ENCODE measurements at places on chromosomes 12 and 14.

- no peak for DNase-seq
Measured at GRCh38 chr14:41718477-41719166, 111.9 kb downstream of the LRFN5 start.

DNA sequence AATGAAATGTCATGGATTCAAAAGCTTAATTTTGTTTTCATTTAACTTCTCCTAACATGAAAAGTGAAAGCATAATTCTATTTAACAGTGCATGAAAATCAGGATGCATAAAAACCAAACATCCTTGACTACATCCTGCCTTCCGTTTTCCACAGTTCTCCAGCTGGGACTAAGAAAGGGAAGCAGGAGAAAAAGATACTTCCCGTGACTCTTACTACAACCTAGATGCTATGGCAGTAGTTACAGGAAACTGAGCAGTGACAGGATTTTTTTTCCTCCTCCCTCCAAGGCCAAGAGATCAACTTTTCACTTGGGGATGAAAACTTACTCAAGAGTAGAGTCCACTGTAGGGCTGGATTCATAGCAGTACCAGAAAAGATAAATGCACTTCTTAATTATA lies 2.6 kb downstream of the EXOC5 start:
- DNase-seq = no peak

GRCh38 chr14:91058042-91058581 lies 2.3 kb downstream of the RPS6KA5 start:
- DNase-seq = no peak

- peak; percentile 72 for DNase-seq
Measured at GRCh38 chr12:110100315-110100970, 23.7 kb upstream of the IFT81 start.

- no peak for DNase-seq
Measured at GRCh38 chr12:79508622-79509021, 182.1 kb downstream of the PAWR start.

DNA sequence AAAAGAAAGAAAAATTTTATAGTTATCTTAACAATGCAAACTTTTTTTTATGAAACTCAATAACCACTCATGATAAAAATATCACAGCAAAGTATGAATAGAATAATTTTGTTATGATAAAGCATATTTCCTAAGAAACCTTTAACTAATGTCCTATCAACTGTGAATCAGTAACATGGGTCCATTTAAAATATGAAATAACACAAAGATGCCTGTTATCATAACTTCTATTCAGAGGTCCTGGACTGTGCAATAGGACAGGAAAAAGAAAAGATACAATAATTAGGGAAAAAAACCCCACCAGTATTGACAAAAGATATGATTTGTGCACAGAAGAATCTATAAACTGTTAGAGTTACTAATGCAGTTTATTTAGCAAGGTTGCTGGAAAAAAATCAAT lies 245.4 kb downstream of the FOXN3 start:
- no peak for DNase-seq

DNA sequence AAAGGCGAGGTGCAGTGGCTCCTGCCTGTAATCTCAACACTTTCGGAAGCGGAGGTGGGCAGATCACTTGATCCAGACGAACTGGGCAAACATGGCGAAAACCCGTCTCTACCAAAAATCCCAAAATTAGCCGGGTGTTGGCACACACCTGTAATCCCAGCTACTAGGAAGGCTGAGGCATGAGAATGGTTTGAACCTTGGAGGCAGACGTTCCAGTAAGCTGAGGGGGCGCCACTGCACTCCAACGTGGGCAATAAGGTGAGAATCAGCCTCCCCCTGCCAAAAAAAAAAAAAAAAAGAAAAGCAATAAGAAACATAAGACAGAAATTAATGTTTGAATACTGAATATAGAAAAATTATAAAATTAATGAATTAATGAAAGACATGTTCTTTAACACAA lies 928.7 kb downstream of the LRFN5 start:
- DNase-seq = no peak

DNA sequence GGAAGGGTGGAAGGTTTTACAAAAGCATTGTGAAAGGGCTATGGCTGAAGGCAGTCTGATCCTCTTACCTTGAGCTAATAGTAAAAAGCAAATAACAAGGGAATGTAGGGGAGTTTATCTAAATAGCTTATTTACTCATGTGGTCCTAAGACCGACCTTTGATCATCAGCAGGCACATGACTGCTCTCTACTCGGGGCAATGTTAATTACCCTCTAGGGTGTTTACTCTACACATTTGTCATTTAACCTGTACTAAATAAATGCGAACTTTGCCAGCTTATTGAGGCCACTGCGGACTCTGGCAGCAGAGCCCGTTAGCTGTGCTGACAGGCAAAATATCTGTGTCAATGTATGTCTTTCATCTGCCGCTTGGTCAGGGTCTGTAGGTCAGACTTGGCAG lies 768.3 kb upstream of the ATXN7L3B start:
- no peak for DNase-seq

- no peak for DNase-seq
Measured at GRCh38 chr12:93378998-93379325, 1.2 kb downstream of the NUDT4 start.

- DNase-seq = no peak
Measured at GRCh38 chr12:98741196-98741555, 96.1 kb downstream of the APAF1 start.

GRCh38 chr14:28243600-28243999 lies 523.0 kb upstream of the FOXG1 start:
- DNase-seq = no peak

GRCh38 chr14:50342221-50343078 lies 30.3 kb downstream of the DMAC2L start:
- DNase-seq = no peak

DNA sequence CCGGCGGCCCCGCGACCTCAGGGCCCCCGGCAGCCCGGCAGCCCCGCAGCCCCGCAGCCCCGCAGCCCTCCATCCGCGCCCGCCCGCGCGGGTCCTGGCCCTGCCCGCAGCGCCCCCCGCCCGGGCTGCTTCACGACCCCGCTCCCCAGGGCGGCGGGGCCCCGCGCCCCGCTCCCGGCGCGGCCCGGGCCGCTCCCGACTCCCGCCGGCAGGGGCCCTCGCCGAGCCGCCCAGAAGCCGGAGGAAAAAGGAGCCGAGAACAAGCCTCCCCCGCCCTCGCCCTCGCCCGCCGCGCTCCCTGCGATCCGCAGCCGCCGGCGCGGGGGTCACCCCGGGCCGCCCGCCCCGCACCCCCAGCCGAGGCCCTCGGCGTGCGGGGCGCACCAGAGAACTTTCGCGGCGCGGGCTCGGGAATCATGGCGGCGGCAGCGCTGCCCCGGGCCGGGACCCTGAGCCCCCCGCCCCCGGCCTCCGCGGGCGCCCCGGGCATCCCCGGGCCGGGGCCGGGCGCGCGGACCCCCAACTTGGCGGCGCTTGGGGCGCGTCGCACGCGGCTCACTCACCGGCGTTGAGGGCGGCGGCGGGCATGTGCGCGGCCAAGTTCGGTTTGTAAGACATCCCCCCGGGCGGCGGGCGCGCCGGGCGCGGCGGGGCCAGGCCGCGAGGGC lies 521 bp downstream of the CDK2AP1 start:
- peak; percentile 80 for DNase-seq

- no peak for DNase-seq
Measured at GRCh38 chr14:103019826-103020225, 37.5 kb downstream of the CDC42BPB start.

All from GM18507 (cell line).